ENCODE measurements at places on chromosomes 1 and 21.

DNA sequence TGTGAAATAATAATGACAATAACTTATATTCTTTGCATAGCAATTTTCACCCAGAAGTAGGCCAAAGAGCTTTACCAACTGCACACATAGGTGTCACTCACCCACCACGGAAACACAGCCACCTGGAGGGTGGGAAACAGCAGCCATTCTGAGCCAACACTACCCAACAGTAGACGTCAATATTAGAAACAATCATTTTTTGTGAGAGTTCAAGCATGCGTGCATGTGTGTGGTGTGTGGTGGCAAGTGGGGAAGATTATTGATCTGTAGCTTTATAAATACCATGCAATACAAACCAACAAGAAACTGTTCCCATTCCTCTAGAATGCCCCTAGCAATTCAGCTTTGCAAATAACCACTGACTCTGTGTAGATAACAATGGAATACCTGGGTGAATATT, 19.1 kb downstream of the PROX1 start:
- DNase-seq, result peak; percentile 22

DNA sequence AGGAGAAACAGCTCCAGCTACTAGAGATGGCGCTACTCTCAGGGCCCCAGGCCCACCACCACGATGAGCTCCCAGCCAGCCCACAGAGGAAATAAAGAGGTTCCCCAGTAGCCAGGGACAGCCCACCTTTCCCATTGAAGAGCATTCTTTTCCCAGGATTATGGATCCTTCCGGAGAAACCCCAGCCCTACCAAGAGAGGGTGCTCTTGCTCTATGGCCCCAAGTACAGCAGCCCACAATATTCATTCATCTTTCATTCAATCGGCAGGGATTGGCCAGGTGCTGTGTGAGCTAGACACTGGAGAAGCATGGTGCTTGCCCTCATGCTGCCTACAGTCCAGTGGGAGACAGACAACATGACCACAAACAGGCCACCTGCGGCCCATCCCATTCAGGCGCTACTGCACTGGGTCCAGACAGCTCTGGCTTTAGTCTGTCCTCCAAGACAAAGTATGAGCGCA, 29.9 kb downstream of the PMVK start:
- DNase-seq, result no peak

GRCh38 chr1:204514828-204515227, 1.4 kb upstream of the MDM4 start:
- no peak for DNase-seq

DNA sequence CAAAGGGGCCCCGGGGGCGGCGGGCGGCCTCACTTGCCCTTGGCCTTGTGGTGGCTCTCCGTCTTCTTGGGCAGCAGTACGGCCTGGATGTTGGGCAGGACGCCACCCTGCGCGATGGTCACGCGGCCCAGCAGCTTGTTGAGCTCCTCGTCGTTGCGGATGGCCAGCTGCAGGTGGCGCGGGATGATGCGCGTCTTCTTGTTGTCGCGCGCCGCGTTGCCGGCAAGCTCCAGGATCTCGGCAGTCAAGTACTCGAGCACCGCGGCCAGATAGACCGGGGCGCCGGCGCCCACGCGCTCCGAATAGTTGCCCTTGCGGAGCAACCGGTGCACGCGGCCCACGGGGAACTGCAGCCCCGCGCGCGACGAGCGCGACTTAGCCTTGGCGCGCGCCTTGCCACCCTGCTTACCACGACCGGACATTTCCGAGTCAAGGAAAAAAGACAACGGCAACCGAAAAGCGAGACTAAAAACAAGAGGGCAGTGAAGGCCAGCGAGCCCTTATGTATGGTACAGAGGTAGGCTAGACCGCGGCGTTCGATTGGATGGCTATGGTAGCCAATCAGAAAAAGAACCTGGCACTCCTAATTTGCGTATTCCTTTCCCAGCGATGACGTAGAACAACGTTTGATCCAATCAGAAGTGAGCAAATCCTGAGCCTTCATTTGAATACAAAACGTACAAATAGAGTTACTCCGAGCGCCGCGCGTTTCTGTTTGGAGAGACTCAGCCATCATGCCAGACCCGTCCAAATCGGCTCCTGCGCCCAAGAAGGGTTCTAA, 29.6 kb upstream of the RNF187 start:
- DNase-seq, result peak; percentile 99

- DNase-seq, result no peak
Measured at GRCh38 chr1:112429749-112430148, 33.7 kb downstream of the CTTNBP2NL start.

DNA sequence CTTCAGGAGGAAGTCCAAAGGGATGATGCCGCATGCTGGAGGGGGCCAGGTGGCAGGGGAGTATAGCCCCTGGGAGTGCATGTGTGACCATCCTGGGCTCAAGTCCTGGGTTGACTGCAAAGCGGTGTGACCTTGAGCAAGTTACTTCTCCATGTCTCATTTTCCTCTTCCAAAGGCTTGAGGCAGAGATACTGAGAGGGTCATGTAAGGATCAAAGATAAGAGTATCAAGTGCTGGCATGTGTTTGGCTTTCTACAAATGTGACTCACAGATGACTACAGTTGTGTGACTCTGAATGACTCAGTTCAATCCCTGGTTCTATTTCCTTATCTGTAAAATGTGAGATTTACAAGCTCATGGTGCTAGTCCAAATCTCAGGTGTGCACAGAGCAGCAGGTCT, 26.1 kb downstream of the PROK1 start:
- no peak for DNase-seq

GRCh38 chr1:37482796-37483744, 8.7 kb downstream of the ZC3H12A start:
- no peak for DNase-seq

- no peak for DNase-seq
Measured at GRCh38 chr21:17002594-17003257, 510.1 kb upstream of the CXADR start.

GRCh38 chr21:38359090-38359489, 102.3 kb downstream of the KCNJ15 start:
- DNase-seq, result no peak

DNA sequence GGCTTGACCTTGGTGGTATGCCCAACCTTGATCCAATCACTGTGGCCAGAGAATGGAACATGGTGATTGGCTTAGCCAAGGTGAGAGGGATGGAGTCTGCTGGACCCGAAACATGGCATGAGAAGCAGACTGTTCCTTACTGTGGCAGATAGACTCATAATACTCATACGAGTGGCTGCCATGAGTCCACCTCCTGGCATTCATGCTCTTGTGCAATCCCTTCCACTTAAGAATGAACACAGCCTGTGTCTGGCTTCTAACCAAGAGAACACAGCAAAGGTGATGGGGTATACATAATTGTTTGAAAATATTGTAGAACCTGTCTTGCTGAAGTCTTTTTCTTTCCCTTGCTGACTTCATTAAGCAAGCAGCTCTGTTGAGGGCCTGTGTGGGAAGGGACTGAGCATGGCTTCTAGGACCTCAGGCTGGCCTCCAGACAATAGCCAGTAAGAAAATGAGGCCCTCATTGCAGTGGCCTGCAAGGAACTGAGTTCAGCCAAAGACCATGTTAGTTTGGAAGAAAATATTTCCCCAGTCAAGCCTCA, 85.9 kb downstream of the ZNF281 start:
- DNase-seq, result no peak

DNA sequence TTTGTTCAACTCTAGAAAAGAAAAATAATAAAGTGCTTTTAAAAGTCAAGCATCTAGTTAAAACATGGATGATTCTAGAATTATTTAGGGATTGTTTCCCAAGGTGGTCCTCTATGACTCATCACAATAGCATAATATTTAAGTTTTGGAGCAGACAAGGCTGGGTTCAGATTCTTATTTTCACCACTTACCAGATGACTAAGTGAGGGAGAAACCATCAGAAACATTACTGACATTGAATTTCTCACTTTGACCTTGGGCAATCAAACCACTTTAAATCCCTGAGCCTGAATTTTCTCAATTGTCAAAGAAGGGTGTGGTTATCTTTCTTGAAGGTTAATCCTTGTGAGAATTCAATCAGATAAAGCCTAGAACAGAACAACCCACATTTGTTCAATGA, 102.5 kb upstream of the PTGFR start:
- DNase-seq, result no peak

DNA sequence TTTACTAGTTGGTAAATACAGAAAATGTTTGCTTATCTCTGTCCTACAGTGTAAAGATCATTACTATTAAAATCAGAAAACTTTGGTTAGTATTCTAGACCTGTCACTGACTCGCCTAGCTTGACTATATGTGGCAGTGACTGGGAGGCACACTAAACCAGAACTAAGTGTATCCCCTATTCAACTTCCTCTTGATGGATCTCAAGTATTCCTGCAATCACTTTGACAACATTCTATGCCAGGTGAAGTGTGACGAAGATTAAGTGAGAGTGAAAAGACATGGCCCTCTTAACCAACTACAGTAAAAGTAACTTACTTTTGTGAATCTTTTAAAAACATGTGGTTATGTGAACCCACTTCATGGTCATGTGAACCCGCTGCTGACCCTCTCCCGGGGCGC, 223.0 kb upstream of the ADAMTS5 start:
- DNase-seq, result no peak

DNA sequence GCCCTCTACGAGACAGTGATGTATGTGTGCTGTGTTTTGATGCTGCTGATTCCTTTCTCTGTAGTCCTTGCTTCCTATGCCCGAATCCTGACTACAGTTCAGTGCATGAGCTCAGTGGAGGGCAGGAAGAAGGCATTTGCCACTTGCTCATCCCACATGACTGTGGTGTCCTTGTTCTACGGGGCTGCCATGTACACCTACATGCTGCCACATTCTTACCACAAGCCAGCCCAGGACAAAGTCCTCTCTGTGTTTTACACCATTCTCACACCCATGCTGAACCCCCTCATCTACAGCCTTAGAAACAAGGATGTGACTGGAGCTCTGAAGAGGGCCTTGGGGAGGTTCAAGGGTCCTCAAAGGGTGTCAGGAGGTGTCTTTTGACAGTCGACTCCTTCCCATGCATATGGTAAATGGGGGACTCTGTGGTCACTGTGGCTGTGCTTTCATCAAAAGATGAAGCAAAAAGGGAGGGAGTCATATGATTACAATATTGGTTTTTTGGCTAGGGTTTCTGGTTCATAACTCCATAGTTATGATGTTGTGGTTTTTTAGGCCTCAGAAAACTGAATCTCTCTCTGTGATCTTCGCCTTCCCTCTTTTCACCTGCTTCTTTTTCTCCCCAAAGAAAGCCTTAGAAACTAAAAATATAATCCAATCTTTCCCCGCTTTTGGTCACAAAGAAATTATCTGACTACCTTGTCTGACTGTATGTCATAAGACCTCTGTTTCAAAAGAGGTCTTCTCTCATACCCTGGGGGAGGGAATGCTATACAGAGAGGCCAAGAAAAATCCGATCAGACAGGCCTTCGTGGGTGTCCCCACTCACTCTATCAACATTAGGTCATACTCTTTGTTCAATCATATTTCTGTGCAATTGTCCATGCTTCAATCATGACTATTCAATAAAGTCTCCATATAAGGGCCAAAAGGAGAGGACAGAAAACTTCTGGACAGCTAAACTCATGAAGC, 4.2 kb downstream of the OR2T1 start:
- no peak for DNase-seq

- no peak for DNase-seq
Measured at GRCh38 chr1:214547747-214548146, 3.7 kb downstream of the PTPN14 start.

GRCh38 chr1:33867684-33868083, 3.8 kb downstream of the HMGB4 start:
- no peak for DNase-seq

DNA sequence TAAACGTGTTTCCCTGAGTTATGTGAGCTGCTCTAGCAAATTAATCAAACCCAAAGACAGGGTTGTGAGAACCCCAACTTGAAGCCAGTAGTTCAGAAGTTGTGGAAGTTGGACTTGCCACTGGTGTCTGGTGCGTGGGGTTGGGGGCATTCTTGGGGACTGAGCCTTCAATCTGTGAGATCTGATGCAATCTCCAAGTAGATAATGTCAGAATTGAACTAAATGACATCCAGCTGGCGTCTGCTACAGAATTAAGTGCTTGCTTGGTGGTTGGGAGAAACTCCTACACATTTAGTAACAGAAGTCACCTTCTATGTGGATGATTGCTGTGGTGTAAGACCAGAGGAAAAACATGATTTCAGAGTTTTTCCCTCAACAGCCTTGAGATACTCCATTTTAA, 207.4 kb downstream of the FGGY start:
- DNase-seq, result no peak

DNA sequence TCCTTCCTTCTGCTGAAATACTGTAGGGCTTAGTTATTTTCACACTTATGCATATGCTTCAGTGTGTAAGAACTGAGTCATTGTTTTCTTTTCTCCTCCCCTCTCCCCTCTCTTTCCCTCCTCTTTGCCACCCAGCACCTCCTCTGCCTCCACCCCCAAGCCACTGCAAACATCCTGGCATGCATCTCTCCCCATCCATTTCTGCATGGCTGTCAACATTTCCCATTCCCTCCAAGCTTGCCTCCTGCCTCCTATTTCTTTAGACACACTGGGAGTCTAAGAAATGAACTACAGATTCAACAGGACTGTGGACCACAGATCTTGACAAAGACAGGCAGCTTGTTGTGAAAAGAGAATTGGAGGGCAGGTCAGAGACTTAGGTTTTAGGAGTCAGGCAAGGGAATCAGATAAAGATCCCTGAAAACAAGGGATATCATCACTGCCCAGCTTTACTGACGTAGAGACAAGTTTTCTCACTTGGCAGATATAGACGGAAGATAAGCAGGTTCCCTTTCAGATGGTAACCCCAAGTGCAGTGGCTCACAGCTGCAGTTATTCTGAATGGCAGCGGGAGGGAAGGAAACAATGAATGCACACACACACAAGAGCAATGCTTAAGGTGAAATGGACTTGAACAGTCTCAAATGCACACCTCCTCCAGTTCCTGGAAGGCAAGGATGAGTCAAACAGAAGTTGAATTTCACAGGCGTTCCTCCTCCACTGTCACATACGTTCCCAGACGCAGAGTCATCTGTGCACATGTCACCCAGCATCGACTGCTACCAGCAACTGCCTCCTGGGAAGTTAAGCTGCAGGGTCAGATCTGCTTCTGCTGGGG, 56.1 kb downstream of the HIVEP3 start:
- DNase-seq, result no peak

DNA sequence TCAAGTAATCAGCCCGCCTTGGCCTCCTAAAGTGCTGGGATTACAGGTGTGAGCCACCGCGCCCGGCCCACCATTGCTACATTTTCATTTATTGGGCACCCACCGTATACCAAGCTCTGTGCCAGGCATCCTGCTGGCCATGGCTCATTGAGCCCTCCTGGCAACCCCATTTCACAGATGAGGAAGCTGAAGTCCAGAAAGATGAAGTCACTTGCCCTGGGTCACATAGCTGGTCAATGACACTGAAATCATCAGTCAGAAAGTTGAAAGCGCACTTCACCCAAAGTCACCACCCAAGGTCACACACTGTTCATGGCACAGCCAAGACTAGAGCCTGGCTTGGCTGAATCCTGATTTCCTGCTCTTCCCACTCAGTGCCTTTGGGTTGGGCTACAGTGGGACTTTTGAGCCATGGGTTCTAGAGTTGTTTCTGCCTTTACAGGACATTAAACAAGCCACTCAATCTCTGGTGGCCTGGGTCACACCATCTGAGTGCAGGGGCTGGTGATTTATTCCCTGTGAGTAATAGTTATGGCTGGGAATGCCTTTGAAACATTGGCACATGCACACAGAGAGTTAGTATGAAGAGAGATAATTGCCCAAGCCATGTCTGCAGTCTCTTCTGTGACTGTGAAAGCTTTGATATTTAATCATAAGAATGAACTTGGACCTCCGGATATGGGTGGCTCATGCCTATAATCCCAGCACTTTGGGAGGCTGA, 16.0 kb upstream of the ARHGEF10L start:
- no peak for DNase-seq

- DNase-seq, result no peak
Measured at GRCh38 chr1:226568077-226568831, 19.7 kb downstream of the STUM start.

GRCh38 chr1:22416555-22417454, 34.8 kb upstream of the ZBTB40 start:
- DNase-seq, result peak; percentile 76
